ENCODE measurements at places on chromosomes 7 and 10.
A peak's percentile ranks its signal among the peaks of the same experiment; 100 is the strongest.

GRCh38 chr10:89337484-89337883 is 9.7 kb downstream of the IFIT3 start:
- DNase-seq, result no peak

DNA sequence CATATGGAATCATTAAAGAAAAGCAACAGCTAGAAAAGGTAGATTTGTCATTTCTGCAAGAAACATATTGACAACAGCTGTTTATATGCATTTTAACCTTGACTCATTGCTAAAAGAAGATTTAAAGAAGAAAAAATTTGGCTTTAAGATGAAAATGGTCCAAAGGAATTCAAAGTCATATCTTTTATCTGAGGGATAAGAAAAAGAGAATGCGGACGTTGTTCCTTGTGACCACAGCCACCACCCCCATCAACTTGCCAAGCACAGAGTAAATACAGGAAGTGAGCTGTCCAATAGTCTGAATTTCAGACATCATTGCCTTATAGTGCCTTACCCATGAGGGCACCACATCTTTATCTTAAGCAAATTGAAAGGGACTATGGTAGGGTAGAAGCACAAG is 7.3 kb upstream of the CRPPA start:
- no peak for DNase-seq

DNA sequence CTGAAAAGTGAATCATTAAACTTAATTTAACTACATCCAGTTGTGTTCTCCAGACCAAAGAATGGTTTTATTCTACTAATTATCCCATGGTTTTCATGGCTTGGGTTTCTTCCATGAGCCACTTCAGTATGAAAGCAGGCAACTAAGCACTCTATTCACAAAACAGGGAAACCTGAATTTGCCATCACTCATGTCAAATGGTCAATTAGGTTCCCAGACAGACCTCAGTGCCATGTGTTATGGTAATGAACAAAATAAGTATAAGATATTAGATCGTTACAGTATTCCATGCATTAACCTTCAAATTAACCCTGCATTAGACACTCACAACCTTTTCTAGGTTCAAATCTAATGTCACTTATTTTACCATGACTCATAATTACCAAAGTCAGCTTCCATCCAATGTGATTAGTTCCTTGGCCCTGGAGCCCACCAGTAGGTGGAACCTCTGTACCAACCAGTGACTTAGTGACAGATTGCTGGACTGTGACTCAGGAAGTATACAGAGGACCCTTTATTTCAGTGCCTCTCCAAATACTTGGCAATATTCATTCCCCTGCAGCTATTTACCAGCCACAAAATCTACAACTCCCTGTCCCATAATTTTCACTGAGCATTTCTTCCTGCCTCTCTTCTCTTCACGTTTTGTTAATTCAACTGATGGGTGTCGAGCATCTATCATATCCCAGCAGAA is 1270.2 kb upstream of the SORCS1 start:
- DNase-seq, result no peak

GRCh38 chr7:124791426-124791825 is 25.8 kb upstream of the GPR37 start:
- no peak for DNase-seq

GRCh38 chr10:79487296-79488194 is 24.8 kb upstream of the EIF5AL1 start:
- peak; percentile 29 for DNase-seq

GRCh38 chr7:40468891-40469864 is 334.4 kb downstream of the SUGCT start:
- DNase-seq, result no peak

- DNase-seq, result no peak
Observed at GRCh38 chr10:124130198-124130900, 37.0 kb upstream of the CHST15 start.
